ENCODE measurements at places on chromosomes 7 and 10. TPM values are rescaled to one million over a fixed set of nuclear protein-coding genes. Genes with fewer than 3 reads are reported as not detected.

GRCh38 chr7:155064186-155064585, 5.9 kb upstream of the HTR5A start:
- H3K4me3 ChIP-seq: no peak overlapping the region
- H3K27me3 ChIP-seq: peaks cover 16% of the 10 kb centered on the region
- H3K36me3 ChIP-seq: no peaks in the 10 kb centered on the region
- no peak overlapping the region for H3K27ac ChIP-seq
- H3K4me1 ChIP-seq: no peaks in the 10 kb centered on the region

DNA sequence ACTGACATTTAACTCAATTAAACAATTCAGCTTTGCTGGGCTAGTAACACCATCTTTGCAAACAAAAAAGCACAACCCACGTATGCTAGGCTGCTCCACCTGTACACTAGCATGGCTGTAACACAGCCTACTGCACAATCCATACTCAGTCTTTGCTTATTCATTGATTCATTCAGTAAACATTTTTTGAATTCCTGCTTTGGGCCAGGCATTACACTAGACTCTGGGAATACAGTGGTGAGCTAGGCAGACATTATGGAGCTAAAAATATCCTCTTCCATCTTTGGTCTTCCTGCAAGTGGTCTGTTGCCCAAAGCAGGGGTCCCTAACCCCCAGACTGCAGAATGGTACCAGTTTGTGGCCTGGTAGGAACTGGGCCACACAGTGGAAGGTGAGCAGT, 9.9 kb downstream of the CNNM1 start:
- H3K27me3 ChIP-seq: no peaks in the 10 kb centered on the region
- H3K27ac ChIP-seq: no peak overlapping the region
- peak overlapping the region; percentile 33 for H3K4me3 ChIP-seq
- no peak for DNase-seq
- peaks cover 6% of the 10 kb centered on the region for H3K4me1 ChIP-seq
- peaks cover 29% of the 10 kb centered on the region for H3K36me3 ChIP-seq

DNA sequence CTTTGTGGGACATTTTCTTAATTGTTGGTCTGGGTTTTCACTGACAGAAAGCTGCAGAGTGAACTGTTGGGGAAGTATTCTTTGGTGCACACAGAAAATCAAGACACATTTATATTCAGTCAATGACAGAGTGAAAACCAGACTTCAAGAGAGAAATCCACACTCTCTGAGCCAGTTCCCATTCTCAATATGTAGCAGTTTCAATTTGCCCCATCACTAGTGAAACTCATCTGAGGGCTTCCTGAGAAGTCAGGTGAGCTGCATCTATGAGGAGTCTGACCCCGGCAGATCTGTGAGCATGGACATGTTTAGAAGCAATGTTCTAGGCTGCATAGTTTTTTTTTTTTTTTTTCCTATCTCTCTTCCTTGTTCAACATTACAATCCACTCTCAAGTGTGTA, 163.7 kb upstream of the AHR start:
- peaks cover 64% of the 10 kb centered on the region for H3K27me3 ChIP-seq
- H3K27ac ChIP-seq: no peak overlapping the region
- no peaks in the 10 kb centered on the region for H3K4me1 ChIP-seq
- DNase-seq: no peak
- H3K36me3 ChIP-seq: no peaks in the 10 kb centered on the region

- H3K36me3 ChIP-seq: no peaks in the 10 kb centered on the region
- DNase-seq: peak; percentile 95
- H3K27me3 ChIP-seq: peaks cover 97% of the 10 kb centered on the region
- peak overlapping the region; percentile 61 for H3K4me3 ChIP-seq
- H3K27ac ChIP-seq: no peak overlapping the region
These were observed 27.7 kb upstream of the VAX1 start for GRCh38 chr10:117165538-117166417.

DNA sequence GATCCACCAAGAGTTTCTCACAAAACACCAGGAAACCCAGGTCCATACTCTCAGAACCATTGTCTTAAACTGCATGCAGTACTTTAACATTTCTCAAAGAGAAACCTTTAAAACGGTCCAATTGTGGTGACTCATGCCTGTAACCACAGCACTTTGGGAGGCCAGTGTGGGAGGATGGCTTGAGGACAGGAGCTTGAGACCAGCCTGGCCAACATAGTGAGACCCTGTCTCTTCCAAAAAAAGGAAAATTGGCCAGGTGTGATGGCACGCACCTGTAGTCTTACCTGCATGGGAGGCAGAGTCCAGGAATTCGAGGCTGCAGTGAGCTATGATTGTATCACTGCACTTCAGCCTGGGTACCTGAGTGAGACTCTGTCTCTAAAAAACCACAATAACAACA, 97.5 kb upstream of the OIT3 start:
- H3K27ac ChIP-seq: no peak overlapping the region
- peaks cover 6% of the 10 kb centered on the region for H3K4me1 ChIP-seq
- H3K4me3 ChIP-seq: no peak overlapping the region
- H3K36me3 ChIP-seq: peaks cover 7% of the 10 kb centered on the region

DNA sequence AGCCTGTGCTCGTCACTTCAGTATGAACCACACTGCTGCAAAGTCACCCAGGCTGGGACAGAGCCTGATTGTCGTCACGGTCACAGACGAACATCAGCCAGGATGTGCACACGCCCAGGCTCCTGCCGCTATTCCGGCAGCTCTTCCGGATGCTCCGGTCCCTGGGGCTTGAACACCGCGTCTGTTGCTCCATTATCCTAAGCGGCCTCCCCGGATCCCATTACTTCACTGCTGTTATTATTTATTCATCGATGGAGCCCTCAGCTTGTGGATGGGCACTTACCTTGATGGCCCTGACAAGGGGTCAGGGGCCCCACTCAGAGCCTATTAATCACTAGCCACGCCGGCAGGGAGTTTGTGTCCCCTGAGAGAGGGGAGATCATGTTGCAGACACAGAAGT, 120.8 kb upstream of the PCBD1 start:
- DNase-seq: no peak
- no peaks in the 10 kb centered on the region for H3K27me3 ChIP-seq
- H3K4me3 ChIP-seq: no peak overlapping the region
- no peaks in the 10 kb centered on the region for H3K36me3 ChIP-seq
- H3K27ac ChIP-seq: no peak overlapping the region

Gene NKX1-2
- 2.4 TPM for total RNA-seq

Gene TEX47
- total RNA-seq: not detected

Gene PARP12
- 9.4 TPM for total RNA-seq

Data from endodermal cell (in vitro differentiated cells).